ENCODE measurements at places on chromosomes 2 and 18.

- DNase-seq = no peak
These were observed 495.7 kb upstream of the TCF4 start for GRCh38 chr18:56083523-56084287.

DNA sequence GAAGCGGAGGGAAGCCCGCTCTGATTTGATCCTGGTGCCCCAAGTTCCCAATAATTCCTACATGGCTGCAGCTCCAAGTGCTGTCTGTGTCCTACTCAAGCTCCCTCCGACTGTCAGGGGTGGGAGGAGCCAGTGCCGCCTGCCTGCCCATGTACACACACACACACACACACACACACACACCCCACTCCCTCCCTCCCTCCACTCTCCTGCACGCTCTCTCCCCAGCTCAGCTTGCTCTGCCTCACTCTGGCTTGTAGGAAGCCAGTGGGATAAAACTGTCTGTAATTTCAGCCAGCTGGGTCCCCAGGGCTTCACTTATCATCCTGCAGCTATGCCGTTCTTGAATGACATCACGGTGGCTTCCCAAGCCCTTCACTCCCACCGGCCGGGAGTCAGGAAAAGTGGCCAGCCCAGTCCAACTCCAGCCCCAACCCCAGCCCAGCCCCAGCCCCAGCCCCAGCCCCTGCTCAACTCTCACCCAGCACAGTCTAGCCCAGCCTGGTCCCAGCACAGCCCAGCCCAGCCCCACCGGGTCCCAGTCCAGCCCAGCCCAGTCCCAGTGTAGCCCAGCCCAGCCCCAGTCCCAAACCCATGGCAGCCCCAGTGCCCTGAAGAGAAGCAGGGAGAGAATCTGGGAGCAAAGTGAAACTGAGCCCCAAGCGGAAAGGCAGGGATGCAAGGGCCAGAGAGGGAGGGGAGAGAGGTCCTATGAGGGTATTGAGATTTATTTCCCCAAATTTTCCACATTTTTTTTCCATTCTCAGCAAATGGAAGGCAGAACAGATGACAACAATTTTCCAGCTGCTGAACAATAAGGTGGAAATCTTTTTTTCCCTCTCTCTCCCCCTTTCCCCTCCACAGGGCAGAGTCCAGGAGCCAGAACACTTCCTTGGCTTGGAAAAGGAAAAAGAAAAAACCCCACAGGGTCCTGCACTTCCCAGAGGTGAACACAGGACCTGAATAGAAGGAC lies 144.0 kb downstream of the TNS1 start:
- DNase-seq = no peak

DNA sequence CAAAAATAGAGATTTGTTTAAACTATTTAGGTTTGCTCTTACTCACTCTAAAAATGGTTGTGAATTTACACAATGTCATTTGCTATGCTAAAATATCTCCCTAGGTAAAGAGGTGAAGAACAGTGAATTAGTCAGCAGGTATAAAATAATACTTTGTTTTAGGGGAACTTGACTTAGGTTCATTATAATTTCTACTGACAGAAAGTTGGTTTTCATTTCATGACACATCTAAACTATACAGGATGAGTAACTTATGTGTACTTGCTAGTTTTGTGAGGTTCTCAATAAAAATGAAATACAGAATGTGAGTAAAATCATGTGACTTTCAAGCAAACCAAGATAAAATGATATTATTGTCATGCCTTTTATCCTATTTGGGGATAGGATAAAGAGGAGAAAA lies 66.0 kb downstream of the DIS3L2 start:
- no peak for DNase-seq

DNA sequence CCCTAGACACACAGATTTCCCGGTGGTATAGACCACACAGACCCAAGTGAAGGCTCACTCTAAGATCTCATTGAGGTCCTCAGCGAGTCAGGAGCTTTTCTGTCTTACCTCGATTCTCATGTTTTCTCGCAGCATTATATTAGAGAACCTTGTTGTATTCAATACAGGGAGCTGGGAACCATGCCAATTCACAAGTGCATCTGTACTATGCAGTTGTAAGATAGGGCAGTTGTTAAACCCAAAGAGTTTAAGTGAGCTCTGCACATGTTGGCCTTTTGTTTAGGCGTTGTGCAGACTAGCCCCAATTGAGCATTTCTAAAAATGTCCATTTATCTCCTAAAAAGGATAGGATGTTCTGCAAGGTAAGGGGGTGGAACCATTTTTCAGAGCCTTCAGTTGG lies 59.6 kb downstream of the FEZ2 start:
- DNase-seq = no peak

- DNase-seq = no peak
These were observed 85.6 kb downstream of the SS18 start for GRCh38 chr18:26004832-26005231.

DNA sequence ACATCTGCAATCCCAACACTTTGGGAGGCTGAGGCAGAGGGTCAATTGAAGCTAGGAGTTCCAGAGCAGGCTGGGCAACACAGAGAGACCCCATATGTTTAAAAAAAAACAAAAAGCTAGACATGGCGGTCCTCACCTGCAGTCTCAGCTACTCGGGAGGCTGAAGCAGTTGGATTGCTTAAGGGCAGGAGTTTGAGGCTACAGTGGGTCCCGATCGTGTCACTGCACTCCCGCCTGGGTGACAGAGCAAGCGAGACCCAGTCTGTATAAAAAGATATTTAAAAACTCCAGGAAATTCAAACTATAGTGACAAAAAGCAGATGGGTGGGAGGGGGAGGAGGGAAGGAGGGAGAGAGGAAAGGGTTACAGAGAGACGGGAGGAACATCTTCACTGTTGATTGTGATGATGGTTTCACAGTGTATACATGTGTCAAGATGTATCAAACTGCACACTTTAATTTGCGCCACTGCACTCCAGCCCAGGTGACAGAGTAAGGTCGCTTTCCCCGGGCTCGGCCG lies 942 bp upstream of the ZNF236 start:
- DNase-seq = no peak

DNA sequence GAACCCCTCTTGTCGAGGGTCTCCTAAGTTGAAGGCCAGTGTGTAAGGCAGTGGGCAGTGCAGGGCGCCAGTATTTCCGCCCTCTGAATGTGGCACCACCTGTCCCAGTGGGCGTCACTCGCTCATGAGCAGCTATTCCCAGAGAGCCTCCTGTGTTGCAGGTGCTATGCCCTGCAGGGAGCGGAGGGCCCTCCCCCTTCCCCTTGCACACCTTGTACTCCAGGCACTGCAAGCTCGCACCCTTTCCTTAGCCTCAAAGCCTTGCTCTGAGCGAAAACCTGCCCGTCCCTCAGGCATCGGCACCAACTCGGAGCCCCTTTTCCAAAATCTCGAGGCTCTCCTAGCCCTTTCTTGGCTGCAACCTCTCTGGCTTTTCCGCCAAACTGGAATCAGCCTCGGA lies 282.7 kb downstream of the AGAP1 start:
- no peak for DNase-seq

GRCh38 chr2:182592691-182593393 lies 123.2 kb upstream of the DNAJC10 start:
- DNase-seq = no peak

GRCh38 chr2:150159300-150159699 lies 328.2 kb downstream of the RND3 start:
- DNase-seq = no peak
